Epithelial cell of esophagus (primary cell): ENCODE measurements at places on chromosomes 4 and X.

GRCh38 chr4:34422472-34423175, 1821.7 kb downstream of the ARAP2 start:
- DNase-seq: peak; percentile 19

DNA sequence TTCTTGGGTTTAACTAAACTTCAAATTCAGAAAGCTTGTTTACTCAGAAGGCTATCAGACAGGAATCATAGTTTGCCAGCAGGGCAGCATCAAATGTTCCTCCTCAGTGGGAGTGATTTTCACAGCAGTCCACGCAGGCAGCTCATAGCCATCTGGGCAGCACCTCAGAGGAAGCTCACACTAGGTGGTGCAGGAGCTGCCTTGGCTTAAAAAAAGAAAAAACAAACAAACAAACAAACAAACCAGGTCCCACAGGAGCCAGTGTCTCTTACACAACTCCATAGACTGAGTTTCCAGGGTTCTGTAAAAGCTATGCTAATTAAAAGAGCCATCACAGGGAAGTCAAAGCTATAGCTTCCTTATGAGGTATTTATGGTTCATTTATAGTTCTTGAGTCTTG, 10.5 kb upstream of the KLHL5 start:
- no peak for DNase-seq

- DNase-seq: peak; percentile 51
Observed at GRCh38 chr4:112889619-112890527, 159.6 kb upstream of the ANK2 start.

GRCh38 chrX:52416816-52417215, 48.0 kb downstream of the XAGE2 start:
- no peak for DNase-seq

DNA sequence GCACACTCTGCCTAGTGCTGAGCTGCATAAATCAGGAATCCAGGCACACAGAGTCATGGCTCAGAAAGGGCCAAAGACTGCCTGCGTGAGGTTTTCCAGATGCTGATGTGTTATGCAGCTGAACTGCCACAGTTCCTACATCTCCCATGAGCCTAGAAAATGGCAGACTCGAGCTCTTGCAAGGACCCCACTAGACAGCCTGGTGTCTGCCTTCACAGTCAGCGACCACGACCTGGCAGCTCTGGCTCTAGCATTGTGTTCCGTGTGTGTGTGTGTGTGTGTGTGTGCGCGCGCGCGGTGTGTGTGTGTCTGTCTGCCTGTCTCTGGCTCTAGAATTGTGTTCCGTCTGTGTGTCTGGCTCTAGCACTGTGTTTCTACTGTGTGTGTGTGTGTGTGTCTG, 203.6 kb upstream of the AGTR2 start:
- no peak for DNase-seq

DNA sequence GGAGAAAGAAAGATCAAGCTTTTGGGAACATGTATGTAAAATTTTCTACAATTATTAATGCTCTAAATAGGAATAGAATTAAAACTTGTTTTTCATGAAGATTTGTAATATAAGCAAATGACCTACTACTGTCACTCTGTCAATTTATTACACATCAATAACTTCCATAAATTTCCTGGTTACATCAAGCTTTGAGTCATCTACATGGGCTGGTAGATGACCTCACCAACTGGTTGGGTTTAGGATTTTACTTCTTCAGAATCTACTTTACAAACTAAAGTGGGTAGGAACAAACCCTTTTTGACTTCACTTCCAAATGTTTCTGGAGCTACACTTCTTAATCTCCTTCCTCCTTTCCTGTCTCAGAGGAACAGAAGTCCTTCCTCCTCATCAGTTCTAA, 12.0 kb upstream of the LRAT start:
- DNase-seq: peak; percentile 76

DNA sequence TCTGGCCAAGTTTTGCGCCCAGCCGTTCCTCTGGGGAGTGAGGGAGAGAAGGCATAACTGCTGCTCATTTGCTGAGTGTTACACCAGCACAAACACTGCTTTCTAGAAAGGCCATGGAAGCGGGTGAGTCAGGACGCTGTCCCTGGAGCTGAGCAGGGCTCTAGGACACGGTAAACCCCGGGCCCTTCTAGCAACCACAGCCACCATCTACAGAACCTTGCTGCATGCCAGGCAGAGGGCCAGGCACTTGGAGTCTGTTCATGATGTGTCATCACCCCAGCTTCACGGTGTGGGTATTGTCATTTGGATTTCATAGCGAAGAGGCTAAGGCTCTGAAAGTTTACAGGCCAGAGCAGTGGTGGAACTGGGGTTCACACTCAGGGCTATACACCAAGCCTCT, 31.8 kb upstream of the C4orf50 start:
- no peak for DNase-seq

DNA sequence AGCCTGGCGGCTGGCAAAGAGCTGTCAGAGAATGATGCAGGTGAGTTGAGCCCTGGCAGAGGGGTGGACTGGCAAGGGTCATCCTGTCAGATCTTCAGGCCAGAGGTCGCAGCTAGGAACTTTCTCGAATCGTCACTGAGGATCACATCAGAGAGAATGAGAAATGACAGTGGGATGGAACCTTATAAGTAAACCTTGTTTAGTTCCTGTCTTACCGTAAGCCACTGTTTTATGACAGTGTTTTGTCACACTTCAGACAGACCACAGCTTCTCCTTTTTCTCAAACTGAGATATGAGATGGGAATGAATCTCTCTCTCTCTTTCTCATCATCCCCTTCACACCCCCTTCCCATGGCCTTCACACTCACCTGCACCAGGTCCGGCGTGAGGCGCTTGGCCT, 9.3 kb downstream of the DIPK2B start:
- no peak for DNase-seq

GRCh38 chr4:17797808-17798207, 12.7 kb downstream of the DCAF16 start:
- DNase-seq: no peak

DNA sequence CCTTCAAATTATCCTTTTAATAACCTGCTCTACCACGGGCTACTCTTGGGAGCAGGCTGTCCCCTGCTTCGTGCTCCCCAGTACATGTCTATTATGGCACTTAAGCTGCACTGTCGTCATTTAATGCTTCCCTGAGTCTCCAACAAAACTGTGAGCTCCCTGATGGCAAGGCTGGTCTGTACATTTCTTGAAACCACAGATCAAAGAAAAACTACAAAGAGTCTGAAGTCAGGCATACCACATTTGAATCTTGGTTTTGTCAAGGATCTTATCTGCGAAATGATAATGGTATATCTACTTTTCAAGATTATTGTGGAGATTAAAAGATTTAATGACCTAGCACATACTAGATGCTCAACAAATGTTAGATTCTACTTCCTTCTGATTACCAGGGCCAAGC, 45.7 kb downstream of the MAML3 start:
- no peak for DNase-seq

GRCh38 chr4:14853176-14853943, 148.9 kb upstream of the CPEB2 start:
- peak; percentile 91 for DNase-seq

DNA sequence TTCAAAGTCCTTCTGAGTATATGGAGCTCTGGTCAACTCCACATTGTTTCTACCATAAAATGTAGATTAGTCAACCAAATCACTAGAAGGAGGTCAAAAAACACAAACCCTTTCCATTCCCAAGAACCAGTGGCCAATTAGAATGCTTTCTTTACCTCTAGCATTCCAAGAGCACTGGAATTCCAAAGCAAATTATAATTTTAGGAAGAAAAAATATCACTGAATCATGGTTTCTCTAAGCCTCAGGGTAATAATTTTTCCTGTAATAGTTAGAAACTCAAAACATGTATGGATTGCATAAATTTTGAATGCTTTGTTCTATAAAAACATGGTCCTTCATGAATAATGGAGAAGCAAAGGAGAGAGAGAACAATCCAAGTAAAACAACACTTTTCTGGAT, 39.5 kb downstream of the LEF1 start:
- no peak for DNase-seq
